ENCODE measurements at places on chromosomes 5 and 9. TPM values are rescaled to one million over a fixed set of nuclear protein-coding genes. Genes with fewer than 3 reads are reported as not detected.

Gene PLCXD3
- total RNA-seq: not detected

DNA sequence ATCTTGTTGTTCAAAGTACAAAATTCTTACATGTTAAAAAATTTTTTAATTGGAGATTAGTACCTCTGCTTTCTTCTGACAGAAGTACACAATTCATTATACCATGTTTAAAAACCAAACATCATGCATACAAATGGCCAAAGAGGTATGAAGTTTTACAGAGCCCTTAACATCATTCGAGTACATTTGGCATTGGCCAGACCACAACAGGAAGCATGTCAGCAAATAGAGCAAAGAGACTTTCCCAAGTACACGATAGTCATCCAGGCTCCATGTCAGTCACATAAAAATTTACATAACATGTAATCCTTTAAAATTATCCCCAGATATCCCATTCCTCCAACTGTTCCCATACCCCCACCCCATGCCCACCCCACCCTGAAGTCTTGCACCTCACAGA lies 22.5 kb downstream of the HMGCS1 start:
- DNase-seq: no peak

Gene GARIN3
- 0.46 TPM for total RNA-seq

- no peak for DNase-seq
Observed at GRCh38 chr5:37882636-37883035, 42.8 kb upstream of the GDNF start.

Gene ODF2
- total RNA-seq: 76.1 TPM

DNA sequence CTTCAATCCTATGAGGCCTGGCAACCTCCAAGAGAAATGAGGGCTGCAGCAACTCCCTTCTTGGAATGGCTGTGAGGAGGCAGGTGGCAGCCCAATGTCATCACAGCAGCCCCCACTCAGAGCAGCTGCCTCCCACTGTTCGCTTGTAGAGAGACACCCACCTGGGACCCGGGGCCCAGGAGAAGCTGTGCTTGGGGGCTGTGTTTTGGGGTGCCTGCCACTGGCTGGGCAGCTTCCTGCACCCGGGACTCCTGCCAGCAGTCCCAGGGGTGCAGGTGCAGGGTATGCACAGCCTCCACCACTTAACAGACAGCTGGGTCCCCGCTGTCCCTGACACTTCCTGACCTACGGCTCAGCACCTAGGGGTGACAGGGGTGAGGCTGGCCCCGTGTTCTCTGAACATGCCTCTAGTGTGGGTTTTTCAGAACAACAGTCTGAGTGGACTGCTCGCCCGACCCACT lies 26.2 kb downstream of the NIPAL4 start:
- DNase-seq: no peak

- DNase-seq: no peak
Observed at GRCh38 chr5:133531594-133531993, 80.7 kb downstream of the FSTL4 start.

Gene FUBP3
- total RNA-seq: 50.8 TPM

- DNase-seq: no peak
Observed at GRCh38 chr9:76624391-76625048, 139.7 kb upstream of the PCA3 start.

DNA sequence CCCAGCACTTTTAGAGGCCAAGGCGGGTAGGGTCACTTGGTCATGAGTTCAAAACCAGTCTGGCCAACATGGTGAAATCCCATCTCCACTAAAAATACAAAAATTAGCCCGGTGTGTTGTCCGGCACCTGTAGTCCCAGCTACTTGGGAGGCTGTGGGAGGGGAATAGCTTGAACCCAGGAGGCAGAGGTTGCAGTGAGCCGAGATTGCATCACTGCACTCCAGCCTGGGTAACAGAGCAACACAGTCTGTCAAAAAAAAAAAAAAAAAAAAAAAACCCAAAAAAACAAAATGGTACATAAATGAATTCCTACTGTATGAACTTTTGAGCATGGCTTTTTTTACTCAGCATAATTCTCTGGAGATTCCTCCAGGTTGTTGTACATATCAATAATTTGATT lies 37.6 kb upstream of the PCAT7 start:
- no peak for DNase-seq

Gene ATG10
- 9.3 TPM for total RNA-seq

Measured in activated naive CD8-positive, alpha-beta T cell treated with anti-CD3 and anti-CD28 coated beads for 36 hours (primary cell).